ENCODE measurements at places on chromosomes 3 and 15.
A peak's percentile ranks its signal among the peaks of the same experiment; 100 is the strongest.

DNA sequence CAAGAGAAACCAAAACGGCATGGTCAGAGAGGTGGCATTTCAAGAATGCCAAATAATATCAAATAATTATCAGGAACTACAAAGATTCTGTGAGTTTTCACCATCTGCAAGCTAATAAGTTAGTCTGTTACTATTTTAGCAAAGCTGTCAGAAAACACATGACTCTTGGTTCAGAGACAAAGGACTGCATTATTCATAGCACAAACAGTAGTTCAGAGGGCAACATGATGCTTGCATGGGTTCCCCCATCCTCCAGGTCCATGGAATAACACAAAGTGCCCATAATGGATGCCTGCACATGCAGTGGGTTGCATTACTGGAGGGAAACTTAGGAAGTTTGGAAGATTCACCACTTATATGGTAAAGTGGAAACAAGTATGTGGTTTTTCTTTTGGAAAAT lies 228.8 kb upstream of the ALCAM start:
- no peak for DNase-seq

GRCh38 chr3:151075869-151076562 lies 9.4 kb upstream of the MED12L start:
- no peak for DNase-seq

DNA sequence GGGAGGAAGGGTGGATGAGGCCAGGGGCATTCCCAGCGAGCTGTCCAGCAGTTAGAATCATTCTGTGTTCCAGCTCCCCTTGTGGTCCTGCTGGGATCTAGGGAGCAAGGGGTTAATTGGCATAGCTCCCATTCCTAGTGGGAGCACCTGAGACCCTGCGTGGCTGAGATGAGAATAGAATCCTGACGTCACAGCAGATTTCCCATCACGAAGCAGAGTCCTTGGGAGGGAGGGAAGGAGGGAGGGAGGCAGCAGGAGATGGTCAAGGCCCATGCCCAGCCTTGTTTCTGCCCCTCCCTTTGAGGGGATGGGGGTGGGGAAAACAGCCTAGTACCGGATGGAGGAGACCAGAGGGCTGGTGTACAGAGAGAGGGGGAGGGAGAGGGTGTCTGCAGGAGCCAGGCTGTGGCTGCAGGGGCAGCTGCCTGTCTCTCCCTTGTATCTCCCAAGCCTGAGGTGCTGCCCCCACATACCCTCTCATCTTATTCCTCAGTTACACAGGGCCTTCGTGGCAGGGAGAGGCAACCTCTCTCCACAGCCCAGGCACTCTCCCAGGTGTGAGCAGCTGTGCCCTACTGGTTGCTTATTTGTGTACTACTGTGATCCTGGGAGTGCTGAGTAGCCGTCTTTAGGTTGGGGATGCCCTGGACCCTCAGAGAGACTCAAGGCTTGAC lies 5.4 kb downstream of the TYRO3 start:
- DNase-seq = no peak

- DNase-seq = no peak
Observed at GRCh38 chr3:185927501-185928200, 10.2 kb downstream of the TRA2B start.

DNA sequence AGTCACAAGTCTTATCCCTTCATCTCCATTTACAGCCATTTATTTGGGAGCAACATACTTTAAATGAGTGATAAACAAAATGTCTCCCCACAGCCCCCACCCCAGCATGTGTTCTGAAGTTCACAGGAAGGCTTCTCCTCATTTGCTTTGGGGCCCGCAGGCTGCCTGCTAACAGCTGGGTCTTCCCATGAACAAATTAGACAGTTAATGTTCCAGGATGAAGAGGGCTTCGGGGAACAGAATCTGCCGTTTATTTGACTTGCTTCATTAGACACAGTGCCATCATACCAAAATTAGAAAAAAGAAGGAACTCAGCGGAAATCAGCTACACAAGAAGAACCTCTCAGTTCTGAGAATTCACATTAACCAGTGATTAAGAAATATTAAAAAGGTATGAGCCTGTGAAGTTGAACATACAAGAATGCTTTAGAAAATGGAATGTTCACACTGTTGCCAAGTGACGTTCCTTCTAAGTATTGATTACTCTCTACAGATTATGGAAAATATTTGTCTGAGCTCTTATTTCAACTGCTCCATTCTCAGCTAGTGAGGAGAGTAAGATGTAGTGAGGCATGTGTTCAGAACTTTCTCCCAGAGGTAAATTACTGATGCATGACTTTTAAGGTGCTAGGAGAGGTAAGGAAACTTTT lies 107.5 kb upstream of the THBS1 start:
- no peak for DNase-seq

GRCh38 chr3:11482021-11482420 lies 161.7 kb downstream of the VGLL4 start:
- no peak for DNase-seq

- peak; percentile 20 for DNase-seq
Observed at GRCh38 chr3:31610700-31611275, 78.1 kb downstream of the STT3B start.

GRCh38 chr3:171842864-171843518 lies at the start of gene TMEM212:
TSS of gene TMEM212 (plus strand) at chr3:171843349. CDS start at chr3:171843384, 35 bp downstream.
- no peak for DNase-seq

DNA sequence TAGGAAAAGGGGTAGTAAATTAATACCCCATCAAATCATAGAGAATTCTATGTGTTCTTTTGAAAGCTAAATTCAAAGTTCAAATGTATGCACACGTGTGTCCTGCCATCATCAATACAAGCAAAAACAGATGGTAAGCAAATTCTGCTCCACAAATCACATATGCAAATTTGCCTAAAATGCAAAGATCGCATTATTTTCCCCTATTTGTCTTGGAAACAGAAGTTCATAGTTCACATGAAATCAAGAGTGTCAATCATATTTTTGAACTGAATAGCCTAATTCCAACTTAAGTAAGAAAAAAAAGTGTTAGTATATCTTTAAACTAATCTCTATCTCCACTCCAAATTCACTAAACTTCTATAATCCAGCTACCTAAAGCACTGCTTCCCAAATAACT lies 8.5 kb downstream of the ADAM10 start:
- DNase-seq = no peak

- DNase-seq = no peak
Observed at GRCh38 chr3:196138482-196139254, 56.8 kb upstream of the TFRC start.

DNA sequence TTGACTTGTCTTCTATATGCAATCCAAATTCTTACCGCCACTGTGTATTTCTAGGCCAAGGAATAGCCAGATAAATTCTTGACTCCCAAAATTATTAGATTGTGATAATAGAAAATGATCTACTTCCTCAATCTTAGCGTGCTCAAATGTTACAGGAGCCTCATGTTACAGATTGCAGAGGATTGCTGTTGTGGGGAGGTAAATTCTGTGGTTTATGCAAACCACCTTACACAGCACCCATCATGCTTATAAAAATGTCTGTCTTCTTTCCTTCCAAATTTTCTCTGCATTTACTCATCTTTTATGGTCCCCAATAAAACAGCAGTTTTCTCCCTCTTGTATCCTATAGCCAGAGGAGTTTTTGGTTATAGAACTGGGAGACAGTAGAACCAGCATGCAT lies 420.2 kb upstream of the ROBO1 start:
- no peak for DNase-seq

- DNase-seq = no peak
Observed at GRCh38 chr3:15933439-15934139, 135.8 kb upstream of the ANKRD28 start.

- DNase-seq = no peak
Observed at GRCh38 chr3:99430348-99431134, 207.9 kb upstream of the COL8A1 start.

GRCh38 chr3:196219194-196219969 lies 3.0 kb downstream of the SLC51A start:
- peak; percentile 80 for DNase-seq

DNA sequence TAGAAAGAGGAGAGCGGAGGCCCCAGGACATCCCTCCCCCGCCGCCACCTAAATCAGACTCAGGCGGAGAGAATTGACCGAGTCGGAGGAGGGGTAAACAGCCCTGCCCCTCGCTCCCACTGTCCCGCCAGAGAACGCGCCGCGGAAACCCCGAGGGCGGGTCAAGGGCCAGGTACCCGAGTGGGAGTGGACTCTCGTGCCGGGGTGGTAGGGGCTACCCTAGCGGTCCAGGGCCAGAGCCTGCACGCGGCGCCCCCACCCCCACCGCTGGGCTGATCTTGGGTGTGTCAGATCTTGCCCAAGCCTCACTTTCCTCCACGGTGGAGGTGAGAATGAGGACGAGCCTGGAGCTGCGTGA lies 19.0 kb downstream of the SPATA12 start:
- DNase-seq = no peak

GRCh38 chr3:122355612-122356011 lies 27.4 kb downstream of the MIX23 start:
- no peak for DNase-seq

DNA sequence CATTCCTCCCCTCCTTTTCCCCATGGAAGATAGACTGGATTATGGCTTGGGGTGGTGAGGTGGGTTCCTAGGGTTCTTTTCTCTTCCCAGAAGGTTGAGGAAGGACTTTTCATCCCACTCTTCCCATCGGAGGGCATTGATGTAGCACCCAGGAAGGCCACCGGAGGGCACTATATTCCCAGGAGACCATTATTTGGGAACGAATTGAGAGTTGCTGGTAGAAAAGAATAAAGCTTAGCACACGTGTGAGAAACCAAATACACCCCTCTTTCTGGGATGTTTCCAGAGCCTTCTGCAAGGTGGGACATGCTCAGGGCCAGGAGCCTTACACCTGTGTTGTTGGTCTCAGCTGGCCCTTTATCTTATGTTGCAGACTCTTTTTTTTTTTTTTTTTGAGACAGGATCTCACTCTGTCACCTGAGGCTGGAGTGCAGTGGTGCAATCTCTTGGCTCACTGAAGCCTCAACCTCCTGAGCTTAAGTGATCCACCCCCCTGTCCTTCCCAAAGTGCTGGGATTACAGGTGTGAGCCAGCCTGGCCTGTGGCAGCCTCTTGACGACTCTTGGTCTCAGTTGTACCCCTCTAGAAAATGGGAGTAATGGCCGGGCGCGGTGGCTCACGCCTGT lies 6.3 kb upstream of the CDC25A start:
- DNase-seq = peak; percentile 40

DNA sequence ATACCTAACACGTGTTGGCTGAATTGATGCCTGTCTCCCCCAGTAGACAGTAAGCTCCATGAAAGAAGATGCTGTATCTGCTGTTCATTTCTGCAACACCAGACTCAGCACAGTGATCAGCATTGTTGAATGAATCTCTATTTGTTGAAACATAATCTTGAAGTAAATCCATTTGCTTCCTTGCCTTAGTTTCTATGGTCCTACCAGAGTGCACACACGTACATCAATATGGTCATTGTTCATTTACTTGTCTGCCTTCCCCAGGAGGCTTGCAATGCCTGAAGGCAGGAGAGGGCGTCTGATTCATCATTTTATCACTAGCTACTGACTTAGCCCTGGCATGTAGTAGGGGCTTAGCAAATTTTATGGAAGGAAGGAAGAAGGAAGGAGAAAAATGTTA lies 19.2 kb downstream of the RBP2 start:
- DNase-seq = no peak

DNA sequence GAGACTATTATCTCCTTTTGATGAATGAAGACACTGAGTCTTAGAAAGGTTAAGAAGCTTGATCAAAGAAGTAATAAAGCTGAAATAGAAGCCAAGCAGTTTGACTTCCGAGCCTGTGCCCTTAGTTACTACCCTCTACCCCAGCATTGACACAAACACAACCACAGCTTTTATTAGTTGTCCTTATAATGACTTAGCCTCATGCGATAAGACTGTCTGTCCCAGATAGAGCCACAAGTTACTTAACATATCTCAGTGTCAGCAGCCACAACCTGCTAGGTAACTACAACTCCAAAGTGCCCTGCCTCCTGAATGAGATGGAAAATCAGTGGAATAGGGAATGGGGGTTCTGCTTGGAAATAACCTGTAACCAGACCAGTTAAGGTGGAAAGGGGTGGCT lies 781.6 kb upstream of the CFAP20DC start:
- DNase-seq = no peak

DNA sequence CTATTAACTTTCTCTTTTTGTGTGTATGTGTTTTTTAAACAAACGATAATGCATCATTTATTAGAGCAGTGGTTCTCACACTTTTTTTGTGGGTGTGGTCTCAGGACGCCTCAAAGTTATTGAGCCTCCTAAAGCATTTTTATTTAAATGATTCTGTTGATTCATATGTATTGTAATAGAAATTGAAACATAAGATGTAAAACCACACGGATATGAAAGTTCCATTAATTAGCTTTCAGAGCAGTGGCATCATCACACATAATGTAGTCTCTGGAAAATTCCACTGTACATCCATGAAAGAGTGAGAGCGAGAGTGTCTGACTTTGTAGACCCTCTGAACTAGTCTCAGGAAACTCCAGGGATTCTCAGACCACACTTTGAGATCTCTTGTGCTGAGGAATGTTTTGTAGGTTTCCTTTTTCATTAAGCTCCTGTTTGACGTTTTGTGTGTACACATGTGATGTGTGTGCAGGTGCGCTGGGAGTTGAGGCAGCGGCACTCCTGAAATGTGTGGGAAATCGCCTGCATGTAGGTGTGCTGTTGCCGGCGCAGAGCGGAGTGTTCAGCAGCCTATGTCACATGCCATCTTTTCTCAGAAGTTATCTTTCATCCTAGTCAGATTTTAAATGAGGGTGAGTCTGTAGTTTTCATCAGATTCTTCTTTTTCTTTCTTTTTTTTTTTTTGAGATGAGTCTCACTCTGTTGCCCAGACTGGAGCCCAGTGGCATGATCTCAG lies 5.3 kb upstream of the TRAK1 start:
- no peak for DNase-seq

- DNase-seq = no peak
Observed at GRCh38 chr15:74725845-74726773, 781 bp upstream of the CYP1A1 start.

Measured in amniotic stem cell (primary cell).